ENCODE measurements at places on chromosomes 2 and 18.

DNA sequence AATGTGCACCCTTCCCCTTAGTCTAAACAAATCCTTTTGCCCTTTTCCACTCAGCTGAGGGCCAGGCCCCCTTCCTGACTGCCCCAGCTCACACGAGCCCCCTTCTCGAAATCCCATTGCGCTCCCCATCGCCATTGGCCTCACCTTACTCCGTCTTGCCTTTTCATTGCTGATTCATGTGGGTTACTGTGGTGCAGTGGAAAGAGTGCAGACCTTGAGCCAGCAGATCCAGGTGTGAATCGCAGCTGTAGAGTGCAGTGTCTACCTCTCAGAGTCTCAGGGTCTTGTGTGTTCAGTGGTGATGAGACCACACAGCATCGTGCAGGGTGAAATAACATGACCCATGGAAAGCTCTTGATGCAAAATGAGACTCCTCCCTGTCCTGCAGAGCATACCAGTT is 132.4 kb upstream of the APCDD1 start:
- no peak for DNase-seq

- no peak for DNase-seq
Measured at GRCh38 chr2:200159357-200159707, 147.2 kb upstream of the SPATS2L start.

DNA sequence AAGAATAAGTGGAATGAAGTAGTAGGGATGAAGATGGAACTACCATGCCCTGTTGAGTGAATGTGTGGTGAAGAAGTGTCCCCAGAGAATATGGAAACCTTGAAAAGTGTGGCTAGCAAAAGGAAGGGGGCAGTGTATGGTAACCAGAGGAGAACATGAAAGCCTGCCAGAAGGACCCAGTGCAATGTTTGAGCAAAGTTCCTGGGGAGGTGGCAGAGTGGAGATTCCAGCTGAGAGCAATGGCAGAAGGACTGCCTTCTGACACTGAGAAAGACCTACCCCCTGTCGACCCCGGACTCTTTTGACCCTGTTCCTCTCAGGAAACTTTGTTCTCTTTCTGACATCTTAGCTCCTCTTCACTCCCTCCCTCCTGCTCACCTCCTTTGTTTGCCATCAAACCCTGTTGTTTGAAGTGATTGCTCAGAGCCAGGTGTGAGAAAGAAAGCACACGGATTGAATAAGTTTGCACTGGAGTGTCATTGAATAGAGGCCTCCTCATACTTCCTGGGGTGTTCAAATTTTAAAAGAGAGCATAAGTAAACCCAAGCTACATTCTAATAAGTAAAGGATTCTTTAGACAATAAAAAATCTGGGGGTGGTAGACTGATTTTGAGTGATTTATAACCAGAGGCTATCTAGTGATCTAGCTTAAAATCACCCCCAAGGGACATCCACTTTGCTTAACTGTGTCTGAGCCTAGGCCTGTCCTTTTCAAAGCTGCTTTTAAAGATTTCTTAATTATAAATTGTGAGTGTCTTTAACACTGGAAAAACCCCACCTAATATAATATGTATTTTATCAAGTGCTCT is 57.1 kb downstream of the TRIB2 start:
- no peak for DNase-seq

DNA sequence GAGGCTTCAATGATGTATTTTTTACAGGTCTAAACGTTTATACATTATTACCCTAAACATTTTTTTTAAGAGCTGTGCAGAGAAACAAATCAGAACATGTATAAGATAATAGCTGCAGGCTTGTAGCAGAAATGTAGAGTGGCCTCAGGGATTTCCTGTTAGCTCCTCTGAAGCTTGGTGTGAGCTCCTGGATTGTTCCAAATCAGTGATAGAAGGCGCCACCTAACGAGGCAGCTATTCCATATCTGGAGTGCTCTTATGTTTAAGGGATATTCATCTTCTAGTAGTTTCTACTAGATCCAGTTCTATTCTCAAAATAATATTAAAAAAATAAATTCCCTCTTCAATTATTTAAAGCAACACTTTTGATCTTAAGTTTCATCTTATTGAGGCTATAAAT is 93.1 kb downstream of the LRP1B start:
- DNase-seq = no peak

DNA sequence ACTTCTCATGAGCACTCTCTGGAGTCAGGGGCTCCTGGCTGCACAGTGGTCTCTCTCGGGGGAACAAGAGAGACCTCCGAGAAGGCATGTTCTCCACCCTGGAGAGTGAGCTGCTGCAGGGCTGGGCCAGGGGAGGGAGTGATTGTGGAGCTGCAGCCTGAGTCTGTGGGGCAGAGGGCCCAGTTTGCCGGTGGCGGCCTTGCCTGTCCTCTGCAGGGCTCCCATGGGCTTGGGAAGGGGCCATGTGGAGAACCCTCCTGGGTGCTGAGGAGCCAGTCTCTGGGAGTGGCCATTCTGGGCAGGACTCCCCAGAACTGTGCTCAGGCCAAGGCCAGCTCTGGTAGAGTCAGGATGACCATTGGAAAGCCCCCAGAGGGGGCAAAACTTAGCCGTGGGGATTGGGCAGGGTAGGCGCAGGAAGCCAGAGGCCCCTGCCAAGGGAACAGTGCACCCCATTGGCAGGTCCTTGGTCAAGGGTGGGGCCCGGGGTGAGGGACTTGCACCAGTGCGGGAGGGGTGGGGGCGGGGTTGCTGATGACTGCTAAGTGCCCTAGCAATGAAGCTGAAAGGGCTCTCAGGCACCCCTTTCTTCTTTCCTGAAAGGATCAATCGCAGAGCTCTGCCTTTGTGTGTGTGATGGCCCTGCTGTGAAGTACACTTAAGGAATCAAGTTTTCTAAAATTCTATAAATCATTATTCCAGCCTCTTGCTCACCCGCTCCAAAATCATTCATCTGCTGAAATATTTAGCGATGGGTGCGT is 69.7 kb upstream of the BOD1L2 start:
- DNase-seq = no peak

DNA sequence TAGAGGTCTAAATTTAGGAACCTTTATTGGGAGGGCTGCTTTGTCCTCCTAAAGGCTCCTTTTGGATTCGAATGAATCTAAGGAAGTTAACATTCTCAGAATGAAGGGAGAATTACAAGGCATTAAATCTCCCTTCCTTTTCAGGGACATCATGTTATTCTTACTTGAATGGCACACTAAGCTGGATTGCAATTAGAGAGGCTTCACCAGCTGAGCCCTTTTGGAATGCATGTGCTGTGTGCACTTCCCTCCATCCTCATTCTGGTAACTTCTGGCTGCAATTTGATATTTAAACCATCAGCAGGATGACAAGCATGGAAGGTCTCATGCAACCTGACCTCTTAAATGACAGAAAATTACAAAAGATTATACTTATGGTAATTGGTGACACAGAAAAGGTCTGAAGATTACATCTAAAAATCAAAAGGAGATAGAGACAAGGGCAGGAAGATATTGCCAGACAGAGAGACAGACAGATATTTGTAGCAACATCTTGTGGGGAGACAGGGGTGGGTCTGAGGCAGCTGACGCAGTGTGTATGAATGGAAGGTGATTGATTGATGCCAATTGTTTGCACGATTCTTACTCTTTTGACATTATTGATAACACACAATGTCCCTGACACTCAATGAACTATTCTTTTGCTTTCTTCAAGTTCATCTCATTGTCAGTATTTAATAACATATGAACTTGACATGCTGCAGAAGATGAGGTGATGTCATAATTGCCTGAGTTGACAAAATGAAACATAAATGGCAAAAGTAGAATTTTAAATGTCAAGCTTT is 570.8 kb upstream of the GYPC start:
- no peak for DNase-seq

GRCh38 chr2:185757356-185757755 is 18.8 kb downstream of the FSIP2 start:
- no peak for DNase-seq

DNA sequence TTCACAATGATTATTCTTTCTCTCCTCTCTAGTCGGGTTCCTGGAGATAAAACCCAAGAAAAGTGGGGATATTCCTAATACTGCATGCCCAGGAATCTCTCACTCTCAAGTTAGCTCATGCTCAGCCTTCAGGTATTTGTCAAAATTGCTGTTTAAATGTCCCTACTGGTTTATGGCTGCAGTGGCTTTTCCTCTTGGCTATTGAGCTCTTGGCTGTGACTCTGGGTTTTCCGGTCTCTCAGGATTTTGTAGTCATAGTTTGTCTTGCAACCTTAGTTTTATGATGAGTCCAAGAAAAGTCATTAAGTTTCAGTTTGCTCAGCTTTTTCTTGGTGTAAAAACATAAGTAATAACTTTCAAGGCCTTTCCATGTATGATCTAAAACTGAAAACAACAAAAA is 820.7 kb upstream of the HS6ST1 start:
- DNase-seq = no peak

DNA sequence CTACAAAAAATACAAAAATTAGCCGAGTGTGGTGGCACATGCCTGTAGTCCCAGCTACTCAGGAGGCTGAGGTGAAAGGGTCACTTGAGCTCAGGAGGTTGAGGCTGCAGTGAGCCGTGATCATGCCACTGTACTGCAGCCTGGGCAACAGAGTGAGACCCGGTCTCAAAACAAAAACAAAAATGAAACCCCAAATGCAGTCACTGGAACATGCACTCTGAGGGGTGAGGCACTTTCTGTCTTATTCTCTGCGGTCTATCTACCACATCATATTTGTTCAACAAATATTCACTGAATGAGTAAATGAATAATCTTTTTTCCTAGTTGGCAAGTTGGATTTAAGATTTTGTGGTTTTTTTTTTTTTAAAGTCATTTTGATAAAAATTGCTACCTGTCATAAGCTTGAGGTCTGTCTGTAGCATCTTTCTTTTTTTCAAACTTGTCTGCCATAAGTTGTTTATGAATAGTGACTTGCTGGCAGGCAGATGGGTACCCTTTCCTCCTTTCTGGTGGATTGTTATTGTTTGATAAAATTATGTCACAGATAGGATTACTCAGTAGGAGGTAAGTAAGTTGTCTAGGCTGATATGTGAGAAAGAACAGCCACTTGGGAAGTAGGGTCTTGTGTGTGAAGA is 11.8 kb downstream of the CHRNA1 start:
- DNase-seq = no peak

DNA sequence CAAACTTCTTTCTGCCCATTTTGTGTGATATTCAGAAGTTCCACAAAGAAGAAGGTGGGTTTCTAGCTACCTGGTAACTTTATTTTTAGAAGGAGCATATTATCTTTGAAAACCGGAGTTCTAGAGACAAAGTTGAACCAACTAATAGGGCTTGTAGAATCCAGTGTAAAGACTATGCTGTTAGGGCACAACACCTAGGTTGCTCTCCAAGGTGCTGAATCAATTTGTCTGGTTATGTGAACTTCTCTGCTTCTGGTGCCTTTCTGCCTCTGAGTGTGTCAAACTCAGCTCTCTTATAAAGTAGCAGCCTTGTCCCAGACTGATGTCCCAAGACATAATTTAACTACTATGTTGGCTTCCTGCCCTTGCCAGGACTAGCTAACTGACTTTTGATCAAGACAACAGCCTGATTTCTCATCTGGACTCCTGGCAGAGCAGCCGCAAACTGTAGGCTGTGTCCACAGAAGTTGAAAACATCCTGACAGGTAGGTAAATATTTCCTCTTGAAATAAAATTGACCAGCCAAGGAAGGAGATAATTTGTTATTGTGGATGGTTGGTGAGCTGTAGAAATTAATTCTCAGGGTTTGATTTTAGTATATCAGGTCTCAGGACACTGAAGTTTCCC is 119.4 kb downstream of the CYRIA start:
- DNase-seq = no peak

GRCh38 chr2:37740164-37740739 is 68.8 kb upstream of the CDC42EP3 start:
- no peak for DNase-seq

DNA sequence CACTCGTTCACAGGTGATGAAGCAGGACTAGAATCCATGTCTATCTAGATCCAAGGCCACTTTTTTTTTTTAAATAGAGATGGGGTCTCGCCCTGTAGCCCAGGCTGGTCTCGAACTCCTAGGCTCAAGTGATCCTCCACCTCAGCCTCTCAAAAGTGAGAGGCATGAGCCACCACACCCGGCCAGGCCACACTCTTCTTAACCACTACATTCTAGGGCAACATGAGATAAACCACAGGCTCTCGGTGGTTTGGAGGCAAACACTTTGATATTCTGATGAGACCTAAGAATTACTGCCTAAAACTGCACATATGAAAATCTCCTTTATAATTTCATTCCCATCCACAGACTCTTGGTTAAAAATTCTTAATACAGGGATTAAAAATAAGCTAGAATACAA is 51.8 kb downstream of the USP34 start:
- DNase-seq = no peak

DNA sequence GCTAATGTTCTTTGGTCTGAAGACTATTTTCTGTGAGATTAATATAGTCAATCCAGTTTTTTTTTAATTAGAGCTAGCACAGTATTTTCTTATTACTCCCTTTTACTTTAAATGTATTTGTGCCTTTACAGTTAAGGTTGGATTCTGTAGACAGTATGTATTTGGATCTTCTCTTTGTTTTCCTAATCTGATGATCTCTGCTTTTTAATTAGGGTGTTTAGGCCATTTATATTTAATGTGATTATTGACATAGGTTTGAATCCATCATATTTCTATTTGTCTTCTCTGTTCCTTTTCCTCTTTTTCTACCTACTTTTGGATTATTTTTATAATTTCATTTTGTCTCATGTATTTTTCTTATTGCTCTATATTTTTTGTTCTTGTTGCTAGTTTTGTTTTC is 437.7 kb downstream of the CPS1 start:
- no peak for DNase-seq

DNA sequence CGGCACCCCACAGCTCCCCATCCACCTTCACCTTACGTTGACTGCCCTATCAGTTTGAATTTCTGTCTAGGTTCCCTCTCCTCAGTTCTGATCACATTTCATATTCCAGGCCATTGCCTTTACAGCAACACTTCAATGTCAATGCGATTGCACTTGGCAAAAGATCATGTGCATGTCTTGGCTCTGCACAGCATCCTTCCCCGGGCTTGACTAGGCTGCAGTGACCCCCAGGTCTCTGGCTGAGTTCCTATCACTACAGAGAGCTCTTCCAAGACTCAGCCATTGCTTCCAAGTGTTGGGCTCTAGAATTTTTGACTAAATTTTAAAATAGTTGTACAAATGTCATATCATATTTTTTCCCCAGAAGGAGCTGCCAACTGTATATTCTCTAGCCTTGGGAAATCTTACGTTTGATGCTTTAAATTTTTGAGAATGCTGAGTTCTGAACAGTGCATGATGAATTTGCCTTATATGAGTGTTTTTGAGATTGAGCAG is 103.8 kb upstream of the NEDD4L start:
- no peak for DNase-seq

DNA sequence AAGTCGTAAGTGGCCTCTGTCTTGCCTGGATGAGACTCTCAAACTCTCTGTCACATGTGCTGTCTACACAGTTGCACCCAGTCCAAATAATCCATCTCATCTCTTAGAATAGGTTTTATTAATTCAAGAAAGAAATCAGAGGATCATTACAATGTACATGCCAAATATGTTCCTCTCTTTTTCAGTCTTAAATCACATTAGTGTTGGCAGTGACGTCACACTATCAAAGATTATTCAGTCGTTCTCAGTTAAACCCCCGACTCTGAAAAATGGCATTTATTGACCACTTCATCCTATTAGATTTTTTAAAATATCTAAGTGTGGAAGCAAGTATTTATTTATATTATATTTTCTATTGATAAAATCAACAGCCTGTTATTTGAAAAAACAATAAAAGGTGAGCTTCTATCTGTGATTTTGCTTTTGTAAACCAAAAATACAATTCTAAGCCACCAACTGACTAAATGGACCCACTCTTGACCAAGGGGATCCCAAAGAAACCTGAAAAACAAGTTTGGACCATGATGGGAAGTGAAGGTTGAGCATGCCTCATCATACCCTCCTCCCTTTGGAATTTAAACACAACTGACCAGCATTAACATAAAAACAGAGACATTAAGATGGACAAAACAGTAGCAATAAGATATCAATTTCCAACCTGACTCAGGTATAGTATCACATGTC is 1894.4 kb upstream of the LRRTM1 start:
- DNase-seq = no peak
